ENCODE measurements at places on chromosomes 12 and 14.

- no peak for DNase-seq
These were observed 109.5 kb downstream of the DIP2B start for GRCh38 chr12:50614167-50614759.

DNA sequence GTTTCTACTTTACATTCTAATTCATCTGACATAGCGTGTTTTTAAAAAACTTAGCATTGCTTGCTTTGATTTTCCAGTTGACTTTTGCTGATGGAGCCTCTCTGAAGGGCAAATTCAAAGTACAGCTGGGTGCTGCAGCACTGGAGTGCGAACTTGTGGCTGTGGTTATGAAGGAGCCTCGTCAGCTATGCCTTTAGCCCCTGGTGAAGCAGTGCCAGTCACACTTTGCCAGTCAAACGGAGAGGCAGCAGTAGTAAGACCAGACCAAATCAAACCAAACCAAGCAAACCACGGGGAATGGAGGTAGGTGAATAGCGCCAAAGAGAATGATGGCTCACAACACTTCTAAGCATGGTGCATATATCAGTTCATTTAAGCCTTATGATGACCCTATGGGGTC lies 15.1 kb upstream of the SLC38A2 start:
- no peak for DNase-seq

DNA sequence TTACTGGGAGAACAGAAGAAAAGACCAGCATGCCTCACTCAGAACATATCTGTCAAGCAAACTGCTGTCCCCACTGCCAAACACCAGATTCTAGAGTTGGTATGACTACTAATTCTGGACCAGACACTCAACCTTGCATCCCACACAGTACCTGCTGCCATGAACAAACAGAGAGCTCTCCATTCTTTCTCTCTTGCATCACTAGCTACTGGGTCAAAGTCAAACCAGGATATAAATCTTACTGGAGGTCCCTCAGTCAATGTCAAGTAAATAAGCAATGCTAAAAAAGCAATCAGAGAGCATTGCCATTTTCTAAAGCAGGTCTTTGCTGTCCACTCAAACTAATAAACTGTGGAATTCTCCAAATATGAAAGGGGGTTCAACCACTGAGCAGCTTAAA lies 452.4 kb upstream of the SEL1L start:
- no peak for DNase-seq

DNA sequence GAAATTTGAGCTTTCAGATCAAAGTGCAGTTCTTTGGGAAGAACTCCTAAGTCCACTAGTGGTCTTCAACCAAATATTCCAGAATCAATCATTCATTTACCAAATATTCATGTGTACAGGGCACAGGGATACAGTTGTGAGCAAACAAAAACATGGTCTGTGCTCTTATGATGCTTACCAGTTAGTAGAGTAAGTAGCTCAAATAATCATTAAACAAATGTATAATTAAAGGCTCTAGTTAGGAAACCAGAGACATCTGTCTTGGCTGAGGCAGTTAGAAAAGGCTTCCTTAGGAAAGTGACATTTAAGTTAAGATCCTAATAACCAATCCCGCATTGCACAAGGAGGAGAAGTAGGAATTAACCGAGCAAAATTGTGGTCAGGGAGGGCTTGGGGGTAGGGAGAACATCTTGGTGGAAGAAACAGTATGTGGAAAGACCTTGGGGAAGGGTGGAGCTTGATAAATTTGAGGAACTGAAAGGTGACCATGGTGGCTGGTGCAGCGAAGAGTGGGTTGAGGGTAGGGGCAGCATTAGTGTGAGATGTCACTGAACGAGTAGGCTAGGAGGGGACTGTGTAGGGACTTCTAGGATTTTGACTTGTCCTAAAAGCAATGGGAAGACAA lies 40.0 kb downstream of the PEBP1 start:
- DNase-seq: no peak

- no peak for DNase-seq
These were observed 87.0 kb downstream of the BTG1 start for GRCh38 chr12:92058664-92059063.

DNA sequence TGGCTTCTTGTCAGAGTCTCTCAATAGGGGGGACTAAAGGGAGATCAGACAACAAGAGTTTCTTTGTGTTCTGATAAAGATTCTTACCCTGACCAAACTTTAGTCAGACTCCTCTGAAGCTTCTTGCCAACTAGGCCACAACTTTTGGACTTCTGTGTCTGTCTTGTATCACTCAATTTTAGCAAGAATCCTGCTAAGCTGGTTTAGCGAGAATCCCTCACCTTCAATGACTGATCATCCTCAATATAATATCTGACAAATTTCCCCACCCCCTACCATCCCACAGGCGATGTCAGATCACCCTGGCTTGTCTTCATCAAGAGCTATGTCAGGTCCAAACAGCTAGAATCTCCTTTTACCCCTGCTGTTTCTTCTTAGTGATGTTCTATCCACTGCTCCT lies 215.2 kb downstream of the RASSF9 start:
- DNase-seq: no peak

DNA sequence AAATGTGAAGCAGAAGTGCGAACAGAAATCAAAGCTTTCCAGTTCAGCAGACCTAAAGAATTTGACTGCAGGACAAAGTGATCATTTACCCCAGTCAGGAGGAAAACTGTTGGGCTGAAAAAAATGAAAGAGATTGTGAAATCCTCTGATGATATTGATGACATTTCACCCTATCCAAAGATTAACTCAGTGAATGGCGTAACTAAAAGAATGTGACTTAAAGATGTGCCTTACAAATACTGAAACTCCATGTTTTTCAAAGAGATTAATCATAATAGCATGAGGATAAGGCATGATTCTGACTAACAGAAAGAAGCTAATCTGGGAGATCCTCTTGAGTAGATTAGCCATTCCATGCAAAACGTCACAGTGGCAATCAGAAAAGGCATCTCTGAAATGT lies 225.6 kb downstream of the DUSP6 start:
- no peak for DNase-seq

DNA sequence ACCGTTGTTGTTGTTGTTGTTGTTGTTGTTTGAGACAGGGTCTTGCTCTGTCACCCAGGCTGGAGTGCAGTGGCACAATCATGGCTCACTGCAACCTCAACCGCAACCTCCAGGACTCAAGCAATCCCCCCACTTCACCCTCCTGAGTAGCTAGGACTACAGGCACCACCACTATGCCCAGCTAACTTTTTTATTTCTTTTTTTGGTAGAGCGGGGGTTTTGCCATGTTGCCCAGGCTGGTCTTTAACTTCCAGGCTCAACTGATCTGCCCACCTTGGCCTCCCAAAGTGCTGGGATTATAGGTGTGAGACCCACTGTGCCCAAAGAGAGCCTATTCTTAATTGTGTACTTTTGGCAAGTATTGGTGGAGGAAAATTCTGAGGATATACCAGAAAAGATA lies 25.7 kb downstream of the MOK start:
- no peak for DNase-seq

DNA sequence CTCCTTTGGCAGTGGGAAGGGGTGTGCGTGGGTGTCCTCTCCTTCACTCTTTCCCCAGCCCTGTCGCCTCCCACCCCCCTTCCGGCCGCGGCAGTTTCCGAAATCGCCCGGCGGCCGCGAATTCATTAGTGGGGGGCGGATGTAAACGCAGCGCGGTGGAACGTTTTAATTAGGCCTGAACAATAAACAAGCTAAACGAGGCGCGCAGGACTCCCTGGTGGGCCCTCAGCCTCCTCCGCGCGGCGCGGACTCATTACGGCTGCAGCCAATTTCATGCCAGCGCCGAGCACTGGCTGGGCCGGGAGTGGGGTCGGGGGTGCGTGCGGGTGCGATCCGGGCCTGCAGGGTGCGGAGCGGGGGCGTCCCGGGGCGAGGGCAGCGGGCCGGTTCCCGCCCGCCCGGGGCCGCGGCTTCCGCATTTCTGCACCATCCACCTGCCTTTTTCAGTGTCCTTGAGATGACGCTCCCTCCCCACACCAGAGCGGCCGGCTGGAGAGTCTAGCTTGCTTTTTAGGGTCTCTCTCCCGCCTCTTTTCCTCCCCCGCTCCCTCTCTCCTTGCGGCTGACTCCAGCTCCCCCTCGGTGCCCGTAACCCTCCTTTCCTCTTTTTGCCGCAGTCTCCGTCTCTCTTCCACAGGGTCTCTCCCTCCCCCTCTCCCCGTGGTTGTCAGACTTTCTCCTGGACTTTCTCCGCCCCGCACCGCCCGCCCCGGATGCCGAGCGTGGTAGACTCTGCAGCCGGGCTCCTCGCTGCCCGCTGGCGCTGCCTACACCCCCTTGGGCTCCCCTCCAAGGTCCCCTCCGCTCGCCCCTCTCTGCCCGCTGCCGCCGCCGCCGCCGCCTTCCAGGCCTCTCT lies at the start of gene CISTR:
CISTR (minus strand) TSS at position 644 of the 856 bp plus-strand sequence.
- DNase-seq: peak; percentile 40

- DNase-seq: no peak
These were observed 221.7 kb upstream of the GRIP1 start for GRCh38 chr12:66900616-66901015.

DNA sequence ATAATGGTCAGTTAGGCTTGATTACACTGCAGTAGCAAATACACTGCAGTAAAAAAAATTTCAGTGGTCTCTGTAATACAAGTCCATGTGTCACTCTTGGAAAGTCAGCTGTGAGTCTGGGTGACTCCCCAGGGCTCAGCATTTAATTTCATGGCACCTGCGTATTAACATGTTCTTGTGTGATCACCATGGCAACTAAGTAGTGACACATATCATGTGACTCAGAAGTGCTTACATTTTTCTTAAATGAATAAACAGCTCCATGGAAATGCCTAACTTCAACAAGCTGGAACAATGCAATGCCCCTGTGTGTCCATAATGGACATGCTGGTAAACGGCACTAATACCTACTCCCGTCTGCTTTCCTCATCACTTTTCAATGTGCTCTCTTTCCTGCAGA lies 88.5 kb upstream of the ANO4 start:
- no peak for DNase-seq

DNA sequence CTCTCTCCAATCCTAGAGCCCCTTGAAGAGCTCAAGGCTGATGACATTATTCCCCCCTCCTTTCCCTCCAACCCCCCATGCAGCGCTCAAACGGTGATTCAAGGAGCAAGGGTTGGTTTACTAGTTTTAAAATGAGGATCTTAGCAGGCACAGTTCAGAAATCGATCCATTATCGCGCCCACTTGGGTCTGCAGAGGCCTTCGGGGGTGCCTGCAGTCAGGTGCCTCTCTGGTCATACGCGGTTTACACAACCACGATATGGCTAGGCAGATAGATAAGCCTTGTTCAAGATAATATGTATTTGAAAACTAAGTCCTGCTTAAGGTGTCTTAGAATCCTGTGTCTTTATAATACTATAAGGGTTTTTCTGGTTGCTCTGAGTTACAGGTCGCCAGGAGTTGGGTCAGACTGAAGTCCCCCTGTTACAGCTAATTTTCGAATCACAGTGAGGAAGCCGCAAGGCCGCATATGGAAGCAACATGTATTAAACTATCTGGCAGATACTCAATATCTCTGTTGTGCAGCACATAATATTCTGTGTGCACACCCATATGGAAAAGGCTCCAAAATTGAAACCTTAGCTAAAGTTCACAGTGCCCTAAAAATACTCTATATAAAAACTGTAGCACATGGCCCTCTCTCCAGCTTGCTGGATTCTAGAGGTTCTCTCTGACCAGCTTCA lies 10.0 kb downstream of the BHLHE41 start:
- no peak for DNase-seq

- no peak for DNase-seq
These were observed 128.9 kb downstream of the NCOR2 start for GRCh38 chr12:124438437-124439056.

GRCh38 chr12:75705749-75706711 lies 194.6 kb upstream of the KRR1 start:
- DNase-seq: no peak

DNA sequence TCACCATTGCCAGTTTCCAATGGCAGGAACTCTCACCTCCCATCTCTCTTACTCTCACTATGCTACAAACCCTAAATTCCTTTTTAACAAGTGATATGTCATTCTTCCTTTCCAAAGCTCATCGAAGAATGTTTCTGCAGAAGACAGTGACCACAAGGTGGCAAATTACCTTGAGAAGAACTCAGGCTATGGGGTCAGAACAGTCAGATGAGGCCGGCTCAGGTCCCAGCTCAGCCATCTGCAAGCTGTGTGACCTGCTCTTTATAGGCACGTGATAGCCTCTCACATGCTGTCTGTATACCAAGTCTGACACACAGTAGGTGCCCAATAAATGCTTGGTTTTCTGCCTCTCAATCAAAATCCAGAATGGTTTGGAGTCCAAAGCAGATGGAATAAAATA lies 80.7 kb downstream of the FOXN3 start:
- no peak for DNase-seq

GRCh38 chr14:26088275-26088674 lies 509.6 kb downstream of the NOVA1 start:
- DNase-seq: no peak

- no peak for DNase-seq
These were observed 24.5 kb upstream of the FBXO21 start for GRCh38 chr12:117214797-117215196.

GRCh38 chr14:97477353-97477752 lies 680.2 kb downstream of the VRK1 start:
- peak; percentile 9 for DNase-seq

- DNase-seq: no peak
These were observed 114.2 kb downstream of the PCNX1 start for GRCh38 chr14:71021347-71022011.

DNA sequence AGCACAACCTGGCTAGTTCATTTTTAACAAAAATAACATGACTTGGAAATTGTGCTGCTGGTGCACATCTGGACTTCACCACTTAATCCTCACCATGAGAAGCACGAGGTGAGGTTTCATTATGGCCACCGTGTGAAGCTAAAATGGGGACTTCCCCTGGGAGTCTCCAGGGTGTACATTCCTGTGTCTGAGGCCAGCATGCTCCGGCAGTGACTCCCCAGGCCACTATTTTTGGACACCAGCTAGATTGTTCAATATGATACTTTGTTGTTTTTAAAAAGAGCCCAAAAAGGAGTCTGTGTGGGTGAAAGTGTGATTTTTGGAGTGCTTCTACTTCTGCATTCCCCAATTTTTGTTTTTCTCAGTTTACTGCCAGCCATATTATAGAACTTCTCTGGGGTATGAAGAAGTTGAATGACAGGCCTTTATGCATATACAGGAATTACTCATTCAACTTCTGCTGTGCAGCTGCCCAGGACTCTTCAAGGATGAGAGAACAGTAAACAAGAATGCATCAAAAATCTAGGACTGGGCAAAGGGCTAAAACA lies 16.9 kb upstream of the AICDA start:
- no peak for DNase-seq

DNA sequence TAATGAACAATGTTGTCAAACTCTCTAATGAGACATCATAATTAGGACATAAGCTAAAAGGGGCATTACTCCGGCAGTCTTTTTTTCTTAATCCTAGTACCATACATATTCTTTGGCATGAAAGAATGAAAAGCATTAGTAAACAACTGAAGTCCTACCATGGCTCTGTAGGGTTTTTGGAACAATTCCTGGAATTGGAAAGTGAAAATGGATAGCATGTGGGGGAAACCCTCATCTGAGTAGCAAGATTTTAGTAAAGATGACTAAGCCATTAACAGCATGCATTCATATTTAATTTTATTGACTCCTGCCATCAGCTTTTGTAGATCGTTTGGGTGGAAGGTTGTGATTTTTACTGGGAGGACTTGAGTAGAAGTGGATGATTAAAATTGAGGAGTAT lies 216.2 kb upstream of the PDZRN4 start:
- DNase-seq: no peak
